Smooth muscle cell of bladder (primary cell): ENCODE measurements at places on chromosomes 7 and 10. TPM values are rescaled to one million over a fixed set of nuclear protein-coding genes. Genes with fewer than 3 reads are reported as not detected.

PRKAG2 gene
- total RNA-seq: 8.7 and 12.6 TPM in 2 replicates

ADRA2A gene
- under 0.01 and 0.18 TPM in 2 replicates for total RNA-seq

MYL7 gene
- not detected in 2 replicates for total RNA-seq

ANK3 gene
- 3.3 and 5.4 TPM in 2 replicates for total RNA-seq

TRPV5 gene
- not detected in 2 replicates for total RNA-seq

OR2A5 gene
- not detected in 2 replicates for total RNA-seq

GHRHR gene
- not detected in 2 replicates for total RNA-seq

HOXA10 gene
- 6.5 and 11.8 TPM in 2 replicates for total RNA-seq

CRYGN gene
- 0.14 and 0.74 TPM in 2 replicates for total RNA-seq

CPA2 gene
- total RNA-seq: not detected in 2 replicates

PGAM2 gene
- total RNA-seq: 0.14 and 0.65 TPM in 2 replicates

PNLIPRP2 gene
- total RNA-seq: not detected in 2 replicates

SLC29A4 gene
- 3.8 and 5.7 TPM in 2 replicates for total RNA-seq

PRKAR2B gene
- total RNA-seq: 26.3 and 65.3 TPM in 2 replicates

CFAP69 gene
- total RNA-seq: 7.7 and 10.4 TPM in 2 replicates

PPP1R17 gene
- total RNA-seq: not detected in 2 replicates

ENTPD1 gene
- 0.74 and 4.0 TPM in 2 replicates for total RNA-seq

SPDYE16 gene
- total RNA-seq: 0.14 TPM in 1 of 2 replicates, not detected in the other

FGL2 gene
- 58.2 and 114 TPM in 2 replicates for total RNA-seq
